Activated T-cell treated with anti-CD3 and anti-CD28 coated beads for 4 hours (primary cell): ENCODE measurements at places on chromosomes 3 and 15.

DNA sequence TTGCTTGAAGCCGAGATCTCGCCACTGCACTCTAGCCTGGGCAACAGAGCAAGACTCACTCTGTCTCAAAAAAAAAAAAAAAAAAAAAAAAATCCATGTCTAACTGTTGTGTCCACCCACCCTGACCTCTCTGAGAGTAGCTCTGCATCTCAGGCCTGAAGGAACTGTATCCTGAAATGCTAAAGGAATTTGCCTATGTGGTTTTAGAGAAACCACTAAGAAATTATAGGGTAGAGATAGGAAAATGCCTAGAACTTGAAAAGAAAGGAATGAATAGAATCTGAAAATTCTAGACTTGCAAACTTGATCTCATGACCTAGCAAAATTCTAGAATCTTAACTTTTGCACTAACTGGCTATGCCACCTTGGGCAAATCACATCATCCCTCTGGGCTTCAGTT is 217.5 kb upstream of the ROPN1 start:
- DNase-seq, result no peak

GRCh38 chr3:186967686-186968085 is 37.4 kb downstream of the ST6GAL1 start:
- no peak for DNase-seq

DNA sequence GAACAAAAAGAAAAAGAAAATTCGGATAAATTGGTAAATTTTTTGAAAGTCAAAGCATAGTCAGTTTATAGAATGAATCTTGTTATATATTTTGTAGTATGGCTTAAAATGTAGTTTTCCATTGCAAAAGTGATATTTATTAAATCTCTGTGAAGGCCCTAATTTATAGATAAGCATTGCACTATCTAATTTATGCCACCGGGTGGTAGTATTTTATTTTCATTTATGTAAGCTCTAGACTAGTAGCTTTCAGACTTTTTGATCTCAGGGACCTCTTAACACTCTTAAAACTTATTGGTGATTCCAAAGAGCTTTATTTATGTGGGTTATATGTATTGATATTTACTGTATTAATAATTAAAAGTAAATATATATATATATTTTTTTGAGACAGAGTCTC is 133.9 kb upstream of the LRRFIP2 start:
- DNase-seq, result no peak

DNA sequence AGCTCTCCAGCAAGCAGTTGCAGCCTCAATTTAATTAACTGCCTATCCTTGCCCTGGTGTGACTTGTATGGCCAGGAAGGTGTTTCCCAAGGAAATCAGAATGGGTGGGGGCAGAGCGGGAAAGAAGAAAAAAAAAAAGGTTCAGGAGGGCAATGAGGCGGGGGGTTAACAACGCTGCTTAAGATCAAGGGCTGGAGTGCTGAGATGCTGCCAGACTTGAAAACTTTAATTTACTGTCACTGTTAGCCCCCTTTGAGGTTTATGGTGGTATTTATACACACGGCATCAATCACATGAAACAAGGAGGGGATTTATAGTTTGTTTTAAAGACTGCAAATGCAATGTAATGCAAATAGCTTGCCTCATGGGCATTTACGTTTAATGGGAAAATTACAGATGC is 319.4 kb upstream of the NR2F2 start:
- DNase-seq, result no peak

GRCh38 chr3:108388136-108389132 is 92.1 kb downstream of the HHLA2 start:
- DNase-seq, result no peak

DNA sequence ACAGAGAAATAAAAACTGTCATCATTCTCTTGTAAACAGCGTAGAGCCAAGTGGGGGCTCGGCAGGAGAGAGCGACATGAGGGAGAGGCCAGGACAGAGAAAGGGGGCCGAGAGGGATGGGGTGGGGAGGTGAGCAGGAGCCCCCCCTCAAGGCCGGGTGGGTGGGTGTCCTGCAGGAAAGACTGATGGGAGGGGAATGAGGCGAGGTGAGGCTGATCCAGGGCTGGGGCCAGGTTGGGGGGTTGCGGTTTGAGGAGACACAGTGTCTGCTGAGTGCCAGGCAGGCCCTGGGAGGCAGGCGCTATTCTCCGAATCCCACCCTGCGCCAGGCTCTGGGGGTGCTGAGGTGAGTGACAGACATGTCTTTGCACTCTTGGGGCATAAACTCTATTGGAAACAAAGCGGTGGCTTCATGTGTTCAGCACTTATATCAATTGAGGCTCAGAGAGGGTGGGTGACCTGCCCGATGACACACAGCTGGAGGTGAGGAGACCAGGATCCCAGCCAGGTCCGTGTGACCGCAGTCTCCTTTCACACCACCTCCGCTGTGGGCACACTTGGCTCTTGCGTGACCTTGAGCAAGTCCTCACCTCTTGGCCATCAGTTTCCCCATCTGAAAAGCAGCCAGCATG is 19.6 kb upstream of the CSPG4 start:
- no peak for DNase-seq

DNA sequence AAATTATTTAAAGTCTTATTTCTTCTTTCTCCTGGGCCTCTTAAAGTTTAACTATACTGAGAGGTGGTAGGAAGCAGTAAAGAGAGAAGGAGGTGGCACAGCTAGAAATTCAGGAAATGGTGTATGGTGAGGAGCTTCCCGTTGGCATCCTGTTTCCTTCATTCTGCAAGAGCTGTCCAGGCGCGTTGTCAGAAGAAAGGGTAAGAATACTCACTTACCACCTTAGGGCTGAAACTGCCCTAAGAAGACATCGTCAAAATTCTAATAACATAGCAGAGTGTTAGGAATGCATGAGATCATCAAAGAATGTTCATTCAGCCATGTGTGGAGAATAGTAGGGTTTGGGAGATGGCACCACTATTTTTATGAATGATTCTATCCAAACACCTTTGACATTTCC is 699.6 kb downstream of the MCTP2 start:
- DNase-seq, result no peak

- no peak for DNase-seq
Measured at GRCh38 chr3:32254268-32254667, 15.8 kb downstream of the CMTM8 start.

- no peak for DNase-seq
Measured at GRCh38 chr15:57922776-57923175, 142.7 kb downstream of the ALDH1A2 start.

- DNase-seq, result no peak
Measured at GRCh38 chr15:94041746-94042145, 189.6 kb upstream of the MCTP2 start.

GRCh38 chr3:100083209-100083608 is 31.1 kb downstream of the FILIP1L start:
- DNase-seq, result no peak

GRCh38 chr3:149612456-149612855 is 45.4 kb downstream of the WWTR1 start:
- no peak for DNase-seq

DNA sequence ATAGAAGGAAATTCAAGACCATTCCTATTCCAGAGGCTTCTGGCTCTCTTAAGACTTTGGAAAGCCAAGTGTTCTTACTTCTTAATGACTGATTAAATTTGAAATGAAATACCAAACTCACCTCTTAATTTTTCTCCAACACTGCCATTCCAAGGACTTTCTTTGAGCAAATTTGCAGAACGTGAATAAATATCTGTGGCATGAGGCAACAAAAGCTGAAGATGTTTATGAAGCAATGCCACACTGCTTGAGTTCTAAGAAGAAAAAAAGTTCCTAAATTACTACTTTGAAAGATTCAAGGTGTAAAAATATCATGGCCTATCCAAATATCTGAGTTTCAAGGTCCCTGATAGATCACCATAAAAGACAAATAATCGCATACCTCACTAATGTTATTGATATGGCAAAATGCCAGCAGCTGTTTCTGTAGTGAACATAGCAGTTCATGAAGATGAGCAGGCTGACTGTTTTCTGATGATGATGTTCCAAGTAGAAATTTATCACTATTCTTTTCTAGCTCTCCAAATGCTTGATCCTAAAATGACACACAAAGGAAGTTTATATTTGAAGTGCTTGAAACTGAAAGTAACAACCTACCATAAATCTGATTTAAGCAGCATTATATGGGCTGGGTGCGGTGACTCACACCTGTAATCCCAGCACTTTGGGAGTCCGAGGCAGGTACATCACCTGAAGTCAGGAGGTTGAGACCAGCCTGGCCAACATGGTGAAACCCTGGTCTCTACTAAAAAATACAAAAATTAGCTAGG is 104.4 kb downstream of the HERC1 start:
- no peak for DNase-seq

DNA sequence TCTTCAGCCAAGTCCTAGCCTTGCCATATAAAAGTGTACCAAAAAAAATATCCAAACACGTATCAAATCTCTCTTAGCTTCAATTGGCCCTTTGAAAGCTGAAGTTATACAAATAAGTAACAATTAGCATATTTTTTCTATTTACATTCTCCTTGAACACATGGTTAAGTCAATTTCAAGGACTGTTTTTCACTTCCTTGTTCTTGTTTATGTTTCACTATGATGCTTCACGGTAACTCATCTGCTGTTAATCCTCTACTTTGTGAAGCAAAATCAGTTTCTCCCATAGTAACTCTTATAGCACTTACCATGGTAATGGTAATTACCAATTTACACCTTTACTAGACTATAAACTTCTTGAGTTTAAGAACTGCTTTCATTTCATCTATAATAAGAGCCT is 10.6 kb upstream of the SPRED1 start:
- DNase-seq, result no peak

DNA sequence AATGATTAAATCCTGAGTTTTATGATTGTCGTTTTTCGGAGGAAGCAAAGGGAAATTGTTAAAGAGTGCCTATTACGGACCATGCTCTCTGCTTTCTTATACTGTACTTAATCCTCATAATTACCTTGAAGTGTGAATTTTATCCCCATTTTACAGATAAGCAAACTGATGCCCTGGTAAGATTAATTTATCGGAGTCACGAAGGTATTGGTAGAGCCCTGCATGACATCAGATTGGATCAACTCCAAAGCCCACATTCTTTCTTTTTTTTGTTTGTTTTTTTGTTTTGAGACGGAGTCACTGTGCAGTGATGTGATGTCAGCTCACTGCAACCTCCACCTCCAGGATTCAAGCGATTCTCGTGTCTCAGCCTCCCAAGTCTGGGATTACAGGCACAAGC is 1.6 kb upstream of the GNB4 start:
- DNase-seq, result no peak

DNA sequence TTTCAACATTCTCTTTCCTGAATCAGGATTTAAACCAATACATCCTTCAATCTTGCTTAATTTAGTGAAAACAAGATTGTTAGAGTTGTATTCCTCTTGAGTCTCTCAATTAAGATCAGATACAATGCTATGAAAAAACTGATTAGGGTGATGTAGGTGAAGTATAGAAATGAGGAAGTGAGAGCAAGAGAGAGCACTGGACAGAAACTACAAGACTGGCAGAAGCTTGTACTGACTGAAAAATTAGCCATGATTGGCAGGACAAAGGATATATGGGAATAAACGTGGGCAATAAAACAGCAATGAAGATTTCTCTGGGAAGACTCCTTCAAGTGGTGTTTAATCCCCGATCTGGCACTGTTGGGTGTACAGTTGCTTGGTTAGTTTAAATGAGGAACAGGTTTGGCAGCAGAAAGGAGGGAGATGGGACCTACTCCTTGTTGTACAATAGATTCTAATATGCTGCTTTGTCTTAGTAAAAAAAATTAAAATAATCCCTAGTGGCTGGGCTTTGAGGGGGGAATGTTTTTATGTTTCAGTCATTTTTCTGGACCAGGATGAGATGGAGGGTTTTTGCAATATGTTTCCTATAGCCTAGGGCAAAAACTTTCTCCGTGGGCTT is 252.7 kb downstream of the SLC9A9 start:
- DNase-seq, result no peak

DNA sequence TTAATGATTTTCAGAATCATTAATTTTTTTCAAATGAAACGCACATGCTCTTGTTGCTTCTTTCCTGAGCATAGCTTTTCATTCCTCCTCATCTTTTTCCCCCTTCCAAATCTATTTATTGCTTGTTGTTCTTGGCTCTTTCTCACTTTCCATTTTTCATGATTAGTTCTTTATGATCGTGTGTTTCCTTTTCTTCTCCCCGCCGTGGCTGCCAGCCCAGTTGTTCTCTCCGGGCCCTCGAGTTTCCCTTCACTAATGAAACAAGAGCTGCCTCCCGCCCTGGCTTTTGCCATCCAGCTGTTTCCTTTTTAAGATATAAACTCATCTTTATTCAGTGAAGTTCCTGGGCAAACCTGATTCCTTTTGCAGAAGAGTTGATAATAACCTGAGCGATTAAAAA is 170.2 kb upstream of the NR2F2 start:
- DNase-seq, result no peak

GRCh38 chr15:57607570-57608000 is 15.9 kb downstream of the MYZAP start:
- no peak for DNase-seq

DNA sequence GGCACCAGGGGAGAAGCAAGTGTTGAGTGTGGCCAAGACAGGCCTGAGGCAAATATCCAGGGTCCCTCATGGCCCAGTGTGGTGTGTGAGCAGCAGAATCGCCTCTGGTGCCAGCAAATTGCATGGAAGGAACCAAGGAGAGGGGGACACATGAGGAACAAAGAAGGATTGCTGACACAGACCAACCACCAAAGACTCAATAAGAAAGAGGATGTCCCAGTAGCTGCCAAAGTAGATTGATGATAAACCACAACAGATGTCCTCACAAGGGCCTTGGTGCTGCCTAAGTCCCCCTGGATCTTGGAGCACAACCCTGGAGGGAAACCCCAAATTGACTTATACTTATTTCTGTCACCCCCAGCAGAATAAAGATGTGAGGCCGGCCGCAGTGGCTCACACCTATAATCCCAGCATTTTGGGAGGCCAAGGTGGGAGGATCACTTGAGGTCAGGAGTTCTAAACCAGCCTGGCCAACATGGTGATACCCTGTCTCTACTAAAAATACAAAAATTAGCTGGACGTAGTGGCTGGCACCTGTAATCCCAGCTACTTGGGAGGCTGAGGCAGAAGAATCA is 10.6 kb downstream of the SRGAP3 start:
- DNase-seq, result no peak

GRCh38 chr3:126999383-126999782 is 16.5 kb downstream of the PLXNA1 start:
- DNase-seq, result no peak

- no peak for DNase-seq
Measured at GRCh38 chr3:119555309-119555735, 4.1 kb downstream of the CD80 start.

DNA sequence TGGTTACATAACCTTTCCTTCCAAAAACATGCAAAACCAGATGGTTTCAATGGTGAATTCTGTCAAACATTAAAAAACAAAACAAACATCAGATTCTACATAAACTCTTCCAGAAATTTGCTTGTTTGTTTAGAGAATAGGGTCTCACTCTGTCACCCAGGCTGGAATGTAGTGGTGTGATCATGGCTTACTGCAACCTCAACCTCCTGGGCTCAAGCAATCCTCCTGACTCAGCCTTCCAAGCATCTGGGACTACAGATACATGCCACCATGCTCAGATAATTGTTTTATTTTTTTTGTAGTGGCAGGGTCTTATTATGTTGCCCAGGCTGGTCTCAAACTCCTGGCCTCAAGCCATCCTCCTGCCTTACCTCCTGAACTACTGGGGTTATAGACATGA is 36.1 kb downstream of the FBXL2 start:
- DNase-seq, result no peak
